ENCODE measurements at places on chromosomes 4 and X.

DNA sequence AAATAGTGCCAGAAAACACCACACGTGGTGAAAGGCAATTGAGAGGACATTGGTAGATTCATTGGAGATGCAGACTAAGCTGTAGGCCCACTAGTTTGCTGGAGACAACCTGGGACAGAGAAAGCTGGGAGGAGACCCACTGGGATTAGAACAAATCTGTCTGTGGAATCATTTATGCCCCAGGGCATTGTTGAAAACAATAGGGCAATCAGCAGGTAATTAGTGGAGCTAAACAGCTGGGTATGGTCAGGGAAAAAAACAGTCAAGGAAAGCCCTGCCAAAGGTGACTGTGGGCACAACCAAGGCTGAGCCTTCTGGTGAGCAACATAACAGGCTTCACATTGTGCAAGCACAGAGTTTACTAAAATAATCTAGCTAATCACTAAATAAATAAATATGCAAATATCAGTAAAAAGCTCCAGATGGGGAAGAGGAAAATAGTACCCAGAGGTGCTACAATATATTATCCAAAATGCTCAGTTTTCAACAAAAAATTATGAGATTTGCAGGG, 9.0 kb downstream of the TCEAL3 start:
- DNase-seq, result no peak

DNA sequence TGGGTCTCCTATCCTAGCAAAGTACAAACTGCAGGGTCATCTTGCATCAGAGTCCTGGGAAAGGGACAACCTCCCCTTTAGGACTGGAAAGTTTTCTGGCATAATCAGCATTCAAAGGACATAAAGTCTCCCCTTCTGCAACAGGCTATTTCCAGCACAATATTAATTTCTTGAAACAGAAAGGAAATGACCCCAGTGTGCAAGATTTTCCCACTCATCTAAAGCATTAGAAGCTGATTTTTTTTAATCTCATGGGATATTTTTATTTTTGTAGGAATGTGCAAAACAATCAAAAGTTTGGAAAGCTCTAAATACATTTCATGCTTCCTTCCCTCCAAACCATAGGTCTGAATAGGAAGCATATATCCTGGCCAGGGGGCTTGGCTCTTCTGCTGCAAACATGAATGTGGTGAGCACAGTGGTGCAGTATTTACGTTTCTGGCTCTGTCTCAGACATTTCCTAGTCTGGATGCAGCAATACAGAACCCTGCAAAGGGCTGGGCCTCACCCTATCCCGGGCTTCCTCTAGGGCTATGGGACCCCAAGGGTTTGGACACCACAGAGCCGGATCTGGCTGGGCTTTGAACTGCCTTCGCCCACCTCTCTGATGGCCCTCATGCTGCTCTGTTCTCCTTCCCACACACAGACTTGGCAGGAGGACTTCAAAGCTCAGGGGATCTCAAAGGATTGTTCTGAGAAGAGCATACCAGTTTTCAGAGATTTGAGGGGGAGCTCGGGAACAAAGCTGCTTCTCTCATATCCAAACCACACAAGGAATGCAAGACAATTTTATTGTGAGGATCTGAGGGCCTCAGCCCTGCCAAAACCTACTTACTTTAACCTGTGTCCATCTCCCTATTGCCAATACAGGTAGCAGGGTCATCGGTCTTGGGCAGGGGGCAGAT, 64.9 kb downstream of the POLR2B start:
- DNase-seq, result no peak

- DNase-seq, result no peak
These were observed 508.9 kb downstream of the GRID2 start for GRCh38 chr4:92812652-92813051.

DNA sequence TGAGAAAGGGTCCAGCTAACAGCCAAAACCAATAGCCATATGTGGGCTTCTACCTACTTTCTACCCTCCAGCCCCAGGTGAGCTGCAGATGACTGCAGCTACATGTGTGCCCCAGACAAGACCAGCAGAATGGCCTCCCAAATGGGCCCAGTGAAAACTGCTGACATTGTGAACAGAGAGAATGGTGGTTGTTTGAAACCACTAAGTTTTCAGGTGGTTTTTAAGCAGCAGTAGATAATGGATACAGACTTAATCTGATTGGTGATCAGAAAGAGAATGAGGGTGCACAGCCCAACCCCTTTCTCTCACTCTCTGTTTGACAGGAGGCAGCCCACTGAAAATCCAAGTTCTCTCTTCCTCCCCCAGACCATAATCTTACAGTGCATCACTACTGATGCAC, 42.5 kb upstream of the BBS12 start:
- no peak for DNase-seq

DNA sequence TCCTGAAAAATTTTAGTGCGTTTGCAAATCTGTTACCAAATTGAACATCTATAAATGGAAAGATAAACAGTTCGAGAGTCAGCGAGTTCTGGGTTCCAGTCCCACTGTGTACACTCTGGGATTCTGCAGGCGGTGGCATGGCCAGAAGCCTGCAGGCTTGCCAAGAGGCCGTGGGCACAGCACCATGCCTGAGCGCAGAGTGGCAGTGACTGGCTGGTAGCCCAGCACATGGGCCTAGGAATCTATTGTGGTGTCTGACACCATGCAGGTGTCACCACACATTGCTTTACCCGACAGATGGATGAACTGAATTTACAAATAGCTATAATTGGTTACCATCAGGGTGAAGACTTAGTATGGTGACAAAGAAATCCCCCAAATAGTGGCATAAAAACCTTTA, 71.7 kb upstream of the TLR3 start:
- DNase-seq, result no peak

DNA sequence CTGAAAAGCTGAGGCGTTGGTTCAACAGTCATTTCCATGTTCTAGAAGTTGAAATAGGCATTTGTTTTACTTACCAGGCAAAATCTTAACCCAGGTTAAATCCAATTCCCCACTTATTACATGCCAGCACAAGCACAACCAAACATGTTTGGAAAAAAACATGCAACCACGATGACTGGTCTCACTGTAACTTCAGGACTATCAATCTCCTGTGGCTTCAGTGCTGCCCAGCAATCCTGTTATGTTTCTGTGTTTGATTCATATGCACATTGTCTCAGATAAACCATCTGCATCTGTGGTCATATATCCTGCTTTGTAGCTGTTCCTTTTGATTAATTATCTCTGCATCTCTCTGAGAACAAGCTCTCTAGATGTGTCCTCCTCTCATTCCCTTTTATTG, 28.3 kb downstream of the PRDM8 start:
- DNase-seq, result no peak

GRCh38 chr4:185730849-185731608, 81.0 kb downstream of the SORBS2 start:
- DNase-seq, result no peak

GRCh38 chr4:37224854-37225253, 19.7 kb upstream of the NWD2 start:
- no peak for DNase-seq

GRCh38 chr4:171794528-171794927, 18.7 kb upstream of the GALNTL6 start:
- no peak for DNase-seq

DNA sequence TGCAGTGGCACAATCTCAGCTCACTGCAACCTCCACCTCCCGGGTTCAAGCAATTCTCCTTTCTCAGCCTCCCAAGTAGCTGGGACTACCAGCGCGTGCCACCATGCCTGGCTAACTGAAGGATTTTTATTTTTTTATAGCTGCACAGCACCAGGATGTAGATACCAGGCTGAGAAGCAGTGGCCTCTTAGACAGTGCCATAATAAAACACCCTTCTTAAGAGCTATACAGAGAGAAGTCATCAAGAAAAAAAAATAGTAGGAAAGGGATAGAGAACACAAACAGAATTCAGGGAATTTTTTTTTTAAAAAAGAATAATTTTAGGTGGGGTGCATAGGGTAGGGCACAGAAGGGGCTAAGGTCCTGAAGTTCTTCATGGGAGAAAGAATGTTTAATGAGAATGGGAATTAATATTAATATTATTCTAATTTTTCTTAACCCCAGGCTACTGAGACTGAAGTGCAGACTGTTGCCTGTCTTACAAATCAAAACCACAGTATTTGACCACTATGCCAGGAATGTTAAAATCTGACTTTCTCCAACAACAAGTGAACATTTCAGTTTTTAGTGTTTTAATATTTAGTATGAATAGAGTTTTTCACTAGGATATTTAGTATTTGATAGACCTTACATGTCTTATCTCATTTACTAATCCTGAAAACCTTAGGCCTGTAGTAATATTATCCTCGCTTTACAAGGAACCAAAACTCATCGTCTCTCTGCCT, 146.7 kb downstream of the KCNIP4 start:
- no peak for DNase-seq

DNA sequence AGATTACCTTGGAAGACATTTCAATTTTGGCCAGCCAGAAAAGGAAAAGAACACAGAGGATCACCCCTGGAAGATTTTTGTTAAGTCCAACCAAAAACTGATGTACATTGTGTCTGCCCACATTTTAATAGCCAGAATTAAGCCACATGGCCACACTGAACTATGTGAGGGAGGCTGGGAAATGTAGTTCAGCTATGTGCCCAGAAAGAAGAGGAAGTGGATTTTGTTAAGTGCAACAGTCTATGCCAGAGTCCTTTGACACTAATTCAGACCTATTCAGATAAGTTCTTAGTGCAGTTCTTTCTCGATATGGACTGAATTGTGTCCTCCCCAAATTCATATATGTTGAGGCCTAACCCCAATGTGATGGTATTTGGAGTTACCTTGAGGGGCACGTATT, 18.4 kb downstream of the PRPS1 start:
- no peak for DNase-seq

DNA sequence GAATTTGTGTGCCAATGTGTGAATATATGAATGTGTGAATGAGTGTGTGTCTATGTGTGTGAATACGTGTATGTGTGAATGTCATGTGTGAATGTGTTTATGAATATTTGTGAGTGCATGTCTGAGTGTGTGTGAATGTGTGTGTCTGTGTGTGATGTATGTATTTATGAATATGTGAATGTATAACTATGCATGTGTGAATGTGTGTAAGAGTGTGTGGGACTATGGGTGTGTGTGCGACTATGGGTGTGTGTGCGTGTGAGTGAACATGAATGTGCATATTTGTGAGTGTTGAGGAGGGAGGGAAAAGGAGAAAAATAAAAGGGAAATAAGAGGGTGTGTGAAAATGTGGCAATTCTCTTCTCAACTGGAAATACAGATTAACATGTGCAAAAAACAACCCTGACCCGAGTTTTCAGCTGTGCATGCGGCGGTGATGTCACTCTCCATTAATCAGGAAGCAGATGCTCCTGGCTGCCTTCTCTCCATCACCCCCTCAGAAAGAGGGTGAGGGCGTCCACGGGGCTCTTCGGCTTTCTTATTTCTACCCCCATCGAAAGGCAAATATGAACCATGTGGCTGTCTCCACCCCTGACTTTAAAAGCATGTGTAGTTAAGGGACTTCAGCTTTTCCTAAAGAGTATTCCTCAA, 219.8 kb downstream of the MAML3 start:
- DNase-seq, result no peak

DNA sequence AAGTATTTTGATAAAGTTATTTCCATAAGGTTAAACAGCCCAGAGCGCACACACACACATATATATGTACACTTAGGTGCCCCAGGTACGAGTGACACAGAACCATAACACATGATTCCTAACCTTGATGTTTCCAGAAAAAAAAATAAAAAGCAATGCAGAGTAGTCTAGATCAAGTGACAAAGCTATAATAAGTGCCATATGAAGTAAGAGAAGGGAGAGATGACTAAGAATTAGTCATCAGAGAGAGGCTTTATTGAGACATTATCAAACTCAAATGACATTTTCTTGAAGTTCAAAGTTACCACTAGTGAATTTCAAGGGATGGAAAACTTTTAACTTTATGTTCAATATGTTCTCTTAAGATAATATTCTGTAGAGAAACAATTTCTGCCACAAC, 215.0 kb downstream of the HTR2C start:
- no peak for DNase-seq

- no peak for DNase-seq
These were observed 141.3 kb downstream of the NR3C2 start for GRCh38 chr4:148300877-148301276.

- DNase-seq, result no peak
These were observed 232.3 kb downstream of the FRMPD4 start for GRCh38 chrX:12370497-12370986.

DNA sequence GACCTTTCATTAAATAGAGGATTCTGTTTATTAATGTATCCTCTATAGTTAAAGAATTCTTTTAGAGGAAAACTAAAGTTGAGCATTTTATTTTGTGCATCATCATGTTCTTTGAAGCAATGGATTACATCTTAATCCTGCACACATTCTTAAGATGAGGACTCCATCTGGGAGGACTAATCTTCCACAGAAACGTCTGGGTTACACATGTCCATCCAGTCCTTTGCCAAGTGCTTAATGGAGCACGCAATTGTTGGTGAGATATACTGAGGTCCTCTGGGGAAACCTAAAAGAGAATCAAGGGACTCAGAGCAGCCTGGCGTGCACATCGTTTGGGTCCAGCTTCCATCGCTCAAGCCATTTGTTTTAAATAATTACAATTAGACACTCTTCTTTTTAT, 115.1 kb upstream of the SFRP2 start:
- DNase-seq, result no peak

- DNase-seq, result no peak
These were observed 426 bp upstream of the C4orf51 start for GRCh38 chr4:145679520-145679919.

DNA sequence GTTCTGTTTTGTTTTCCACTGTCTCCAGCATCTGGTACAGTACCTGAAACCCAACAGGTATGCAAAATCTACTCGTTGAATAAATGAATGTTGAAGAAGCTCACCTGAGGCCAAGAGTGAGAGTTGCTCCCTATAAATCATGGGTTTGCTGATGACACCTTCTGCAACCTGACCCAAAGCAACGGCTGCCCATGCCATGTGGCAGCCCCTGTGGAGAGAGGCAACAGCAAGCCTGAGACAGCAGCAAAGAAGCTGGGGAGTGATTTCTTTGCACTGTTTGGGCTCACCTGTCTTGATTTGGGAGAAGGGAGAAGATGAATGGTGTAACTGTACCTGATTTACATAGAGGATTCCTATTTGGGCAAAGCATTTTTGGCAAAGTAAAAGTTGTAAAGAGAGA, 119.8 kb upstream of the GPC4 start:
- no peak for DNase-seq

GRCh38 chrX:109782994-109783700, 50.1 kb upstream of the ACSL4 start:
- peak; percentile 7 for DNase-seq

DNA sequence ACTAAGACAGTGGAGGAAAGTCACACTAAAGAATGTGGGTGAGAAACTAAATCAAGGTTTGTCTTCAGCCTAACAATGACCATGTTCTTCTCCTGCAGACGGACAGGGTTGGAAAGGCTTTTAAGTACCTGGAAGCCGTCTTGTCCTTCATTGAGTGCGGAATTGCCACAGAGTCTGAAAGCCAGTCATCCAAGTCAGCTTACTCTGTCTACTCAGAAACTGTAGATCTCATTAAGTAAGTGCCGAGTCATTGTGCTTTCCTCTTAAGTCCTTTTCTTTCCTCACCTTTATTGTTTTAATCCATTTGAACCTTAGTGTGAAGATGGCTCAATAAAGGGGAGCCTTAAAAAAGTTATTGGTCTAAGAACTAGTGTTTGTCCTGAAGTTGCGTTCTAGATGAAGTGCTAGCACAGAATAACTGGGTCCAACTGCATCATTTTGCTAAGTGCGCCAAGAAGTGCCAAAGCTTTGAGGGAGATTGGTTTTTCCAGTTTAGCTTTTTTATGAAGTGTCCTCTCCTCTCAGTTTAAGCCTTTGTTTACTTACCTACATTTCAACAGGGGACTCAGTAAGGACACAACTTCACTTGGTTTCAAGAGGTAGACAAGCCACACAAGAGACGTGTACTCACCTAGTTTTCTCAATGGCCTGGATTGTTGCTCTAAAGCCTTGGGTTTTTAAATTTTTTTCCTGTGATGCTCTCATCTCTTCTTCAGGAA, 89.3 kb downstream of the KLHL8 start:
- no peak for DNase-seq
